ENCODE measurements at places on chromosomes 11 and 22.

- no peak for DNase-seq
Observed at GRCh38 chr11:102225689-102226568, 91.4 kb upstream of the BIRC3 start.

DNA sequence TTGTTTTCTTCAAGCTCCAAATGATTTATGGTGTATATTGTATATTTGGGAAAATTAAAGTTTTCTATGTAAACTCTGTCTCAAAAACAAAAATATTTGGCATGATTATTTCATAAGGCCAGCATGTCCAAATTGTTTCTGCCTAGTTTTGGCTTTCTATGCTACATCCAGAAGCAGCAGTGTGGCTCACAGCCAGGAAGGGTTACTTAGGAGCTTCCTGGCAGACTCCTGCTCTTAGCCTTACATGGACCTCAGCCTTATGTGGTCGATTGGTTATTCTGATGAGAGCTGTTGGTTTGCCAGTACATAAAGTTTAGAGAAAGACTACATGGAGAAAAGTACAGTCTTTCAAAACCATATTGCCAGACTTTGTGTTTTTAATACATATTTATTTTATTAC, 297.7 kb upstream of the FAT3 start:
- no peak for DNase-seq

- no peak for DNase-seq
Observed at GRCh38 chr22:36680038-36680437, 23.5 kb downstream of the CACNG2 start.

DNA sequence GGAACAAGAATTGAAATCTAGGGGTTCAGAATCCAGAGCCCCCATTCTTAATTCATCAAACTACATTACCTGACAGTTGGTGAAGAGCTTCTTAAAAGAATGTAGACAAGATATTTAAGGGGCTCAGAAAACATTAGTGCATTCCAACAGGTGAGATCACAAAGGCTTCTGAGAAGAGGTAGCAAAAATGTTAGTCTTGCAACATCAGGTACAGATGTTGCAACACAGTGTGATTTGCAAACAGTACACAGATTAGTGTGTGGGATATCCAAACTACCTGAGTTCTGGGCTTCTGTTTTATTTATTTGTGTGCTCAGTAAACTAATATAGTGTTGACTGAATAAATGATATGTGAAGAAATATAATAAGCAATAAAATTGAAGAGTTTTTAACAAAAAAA, 11.8 kb downstream of the CASP4 start:
- DNase-seq, result no peak

DNA sequence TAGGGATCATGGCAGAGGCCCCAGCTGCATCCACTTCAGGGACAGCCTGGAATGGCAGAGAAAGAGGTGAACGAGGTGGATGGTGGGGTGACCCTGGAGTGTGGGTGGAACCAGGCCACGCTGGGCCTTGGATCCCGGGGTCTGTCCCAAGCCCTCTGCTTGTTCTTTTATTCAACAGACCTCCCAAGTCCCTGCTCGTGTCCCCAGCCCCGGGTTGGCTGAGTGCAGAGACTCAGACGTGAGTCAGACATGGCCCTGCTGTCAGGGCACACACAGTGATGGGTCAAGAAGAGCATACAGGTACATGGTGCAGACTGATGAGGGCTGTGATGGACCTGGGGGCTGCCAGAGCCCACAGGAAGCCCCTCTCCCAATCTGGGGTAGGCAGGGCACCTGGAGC, 6.6 kb downstream of the ARHGAP8 start:
- no peak for DNase-seq

DNA sequence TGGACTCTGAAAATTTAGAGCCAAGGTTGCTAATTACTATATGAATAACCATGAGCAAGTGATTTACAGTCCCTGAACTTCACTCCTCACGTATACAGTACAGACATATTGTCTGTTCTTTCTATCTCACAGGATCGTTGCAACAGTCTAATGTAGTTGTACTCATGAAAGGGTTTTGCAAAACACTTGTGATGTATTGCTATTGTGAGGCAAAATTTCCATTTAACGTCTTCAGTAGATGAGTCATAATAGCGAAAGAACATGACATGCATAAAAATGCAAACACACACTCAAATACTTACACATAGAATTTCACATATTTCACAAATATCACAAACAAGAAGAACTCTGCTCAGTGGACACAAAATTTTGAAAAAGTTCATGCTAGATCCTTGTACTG, 134.6 kb upstream of the TRPC6 start:
- DNase-seq, result no peak

DNA sequence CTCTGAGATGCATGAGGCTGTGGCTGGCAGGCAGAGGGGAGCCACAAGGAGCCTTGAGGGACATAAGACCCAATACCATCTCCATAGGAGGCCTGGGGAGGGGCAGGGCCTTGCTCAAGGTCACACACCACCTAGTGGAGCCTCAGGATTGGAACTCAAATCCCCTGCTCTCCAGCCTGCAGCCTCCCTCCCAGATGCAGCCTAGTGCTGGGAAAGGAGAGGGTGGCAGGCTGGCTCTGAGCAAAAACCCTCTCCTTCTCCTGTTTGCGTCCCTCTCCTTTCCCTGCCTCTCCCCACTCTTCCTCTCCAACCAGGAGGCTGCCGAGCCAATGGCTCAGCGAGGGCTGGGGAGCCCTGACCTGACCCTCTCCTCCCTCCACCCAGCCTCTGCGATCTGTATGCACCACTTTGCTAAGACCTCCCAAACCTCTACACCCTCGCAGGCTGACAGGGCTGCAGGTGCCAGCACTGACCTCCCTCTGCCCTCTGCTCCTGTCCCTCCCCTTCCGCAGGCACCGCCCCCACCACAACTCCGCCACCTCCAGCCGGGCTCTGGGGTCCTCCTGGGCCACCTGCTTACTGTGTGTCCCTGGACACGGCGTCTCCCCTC, 14.7 kb downstream of the IGLL1 start:
- no peak for DNase-seq

DNA sequence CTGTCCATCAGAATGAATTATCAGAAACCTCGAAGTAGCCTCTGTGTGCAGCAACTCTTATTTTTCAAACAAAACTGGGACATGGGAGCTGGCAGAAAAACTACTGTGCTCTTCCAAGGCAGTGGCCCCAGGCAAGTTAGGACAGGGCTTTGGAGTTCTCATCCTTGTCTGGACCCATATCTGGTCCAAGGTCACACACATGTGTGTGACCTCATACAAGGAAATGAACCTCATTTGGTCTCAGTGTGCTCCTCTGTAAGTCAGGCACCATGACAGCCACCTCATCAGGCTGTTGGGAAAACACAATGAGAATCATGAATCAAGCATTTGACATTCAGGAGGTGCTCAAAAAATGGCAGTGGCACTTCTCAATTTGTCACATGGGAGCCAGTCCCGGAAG, 25.8 kb downstream of the LARGE1 start:
- no peak for DNase-seq

GRCh38 chr22:26447584-26448329, 18.7 kb downstream of the ASPHD2 start:
- DNase-seq, result no peak

- no peak for DNase-seq
Observed at GRCh38 chr11:100892886-100893285, 205.8 kb downstream of the ARHGAP42 start.

DNA sequence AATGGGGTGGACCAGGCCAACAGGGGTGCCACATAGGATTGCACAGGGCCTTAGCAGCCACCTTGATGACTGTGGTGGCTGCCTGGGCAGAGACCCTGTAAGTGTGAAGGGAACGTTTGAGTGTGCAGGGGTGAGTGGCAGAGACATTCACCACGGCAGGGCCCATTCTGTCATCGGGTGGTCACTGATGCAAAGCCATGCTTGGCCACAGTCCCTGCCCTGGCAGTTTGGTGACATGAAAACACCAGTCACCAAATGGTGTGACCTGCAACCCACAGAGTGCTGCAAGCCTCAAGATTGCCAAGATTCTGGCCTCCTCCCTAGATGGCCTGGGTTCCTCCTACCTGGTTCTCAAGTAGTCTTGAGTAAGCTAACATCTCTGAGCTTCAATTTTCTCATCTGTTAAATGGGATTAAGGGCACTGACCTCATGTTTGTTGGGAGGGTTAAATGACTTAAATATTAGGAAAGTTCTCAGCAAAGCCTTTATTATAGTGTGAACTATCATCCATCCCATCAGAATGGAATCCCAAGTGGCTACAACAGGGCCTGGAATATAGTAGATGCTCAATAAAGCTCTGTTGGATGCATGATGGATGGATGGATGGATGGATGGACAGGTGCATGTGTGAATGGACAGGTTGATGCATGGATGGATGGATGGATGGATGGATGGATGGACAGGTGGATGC, 53.0 kb downstream of the MACROD1 start:
- DNase-seq, result no peak

GRCh38 chr11:19394525-19395016, 153.8 kb upstream of the E2F8 start:
- no peak for DNase-seq

DNA sequence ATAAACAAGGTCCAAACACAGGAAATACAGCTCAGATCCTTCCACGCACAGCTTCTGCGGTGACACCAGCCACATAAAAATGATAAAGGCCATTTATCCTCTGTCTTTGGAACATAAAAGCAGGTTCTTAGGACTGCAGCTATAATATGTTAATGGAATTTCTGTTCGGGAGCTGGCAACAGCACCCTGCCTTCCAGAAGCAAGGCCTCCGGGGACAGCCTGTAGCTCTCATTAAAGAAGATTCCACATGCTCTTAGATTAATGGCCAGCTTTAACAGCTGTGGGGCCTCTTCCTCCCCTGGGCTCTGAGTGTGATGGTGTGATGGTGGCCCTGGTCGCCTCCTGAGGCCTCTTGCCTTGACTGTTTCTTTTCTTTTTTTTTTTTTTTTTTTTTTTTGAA, 137.3 kb downstream of the CACNA1I start:
- no peak for DNase-seq

- DNase-seq, result no peak
Observed at GRCh38 chr11:124658501-124658900, 15.0 kb downstream of the SIAE start.

GRCh38 chr22:50544078-50544745, 1.5 kb upstream of the KLHDC7B start:
- peak; percentile 74 for DNase-seq

- no peak for DNase-seq
Observed at GRCh38 chr11:65779669-65779918, 1.2 kb downstream of the AP5B1 start.

- DNase-seq, result no peak
Observed at GRCh38 chr11:16191868-16192240, 164.5 kb downstream of the SOX6 start.

GRCh38 chr11:84854498-84854880, 772.7 kb downstream of the DLG2 start:
- DNase-seq, result no peak

DNA sequence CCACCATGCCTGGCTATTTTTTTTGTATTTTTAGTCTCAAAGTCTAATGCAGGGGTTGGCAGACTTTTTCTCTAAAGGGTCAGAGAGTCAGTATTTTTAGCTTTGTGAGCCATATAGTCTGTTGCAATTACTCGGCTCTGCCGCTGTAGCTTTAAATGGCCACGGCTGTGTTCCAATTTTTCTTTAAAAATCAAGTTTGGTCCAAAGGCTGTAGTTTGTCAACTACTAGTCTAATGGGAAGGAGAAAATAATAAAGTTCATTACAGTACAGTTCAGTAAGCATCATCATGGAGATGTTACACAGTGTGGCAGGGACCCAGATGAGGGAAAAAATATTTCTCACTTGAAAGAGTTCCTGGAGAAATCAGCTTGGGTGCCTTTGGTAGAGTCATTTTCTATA, 107.6 kb downstream of the CSNK2A3 start:
- DNase-seq, result no peak

- no peak for DNase-seq
Observed at GRCh38 chr11:81840380-81840779, 893.3 kb downstream of the FAM181B start.

- DNase-seq, result no peak
Observed at GRCh38 chr11:19820100-19820499, 107.5 kb downstream of the NAV2 start.

- DNase-seq, result no peak
Observed at GRCh38 chr11:104917271-104918112, 19.2 kb upstream of the CASP12 start.

Data from head of caudate nucleus (tissue), 42 donors.